NCI-H1930 (cell line): ENCODE measurements at places on chromosomes 12 and 14.

- DNase-seq = no peak
Measured at GRCh38 chr12:92030618-92031017, 115.0 kb downstream of the BTG1 start.

- no peak for DNase-seq
Measured at GRCh38 chr12:65853489-65854157, 29.3 kb downstream of the HMGA2 start.

- DNase-seq = no peak
Measured at GRCh38 chr14:87813686-87814085, 179.3 kb downstream of the GALC start.

- DNase-seq = no peak
Measured at GRCh38 chr12:106566771-106567170, 16.0 kb upstream of the RFX4 start.

DNA sequence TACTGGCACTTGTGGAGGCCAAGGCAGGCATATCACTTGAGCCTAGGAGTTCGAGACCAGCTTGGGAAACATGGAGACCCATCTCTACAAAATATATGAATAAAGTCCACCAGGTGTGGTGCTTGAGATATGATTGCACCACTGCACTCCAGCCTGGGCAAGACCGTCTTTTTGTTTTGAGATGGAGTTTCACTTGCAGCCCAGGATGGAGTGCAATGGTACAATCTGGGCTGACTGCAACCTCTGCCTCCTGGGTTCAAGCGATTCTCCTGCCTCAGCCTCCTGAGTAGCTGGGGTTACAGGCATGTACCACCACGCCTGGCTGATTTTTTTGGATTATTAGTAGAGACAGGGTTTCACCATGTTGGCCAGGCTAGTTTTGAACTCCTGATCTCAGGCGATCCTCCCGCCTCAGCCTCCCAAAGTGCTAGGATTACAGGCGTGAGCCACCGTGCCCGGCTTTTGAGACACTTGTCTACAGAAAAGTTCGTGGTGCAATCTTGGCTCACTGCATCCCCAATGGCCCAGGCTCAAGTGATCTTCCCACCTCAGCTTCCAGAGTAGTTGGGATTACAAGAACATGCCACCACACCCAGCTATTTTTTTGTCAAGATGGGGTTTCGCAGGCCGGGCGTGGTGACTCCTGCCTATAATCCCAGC is 16.3 kb upstream of the ATP5F1B start:
- DNase-seq = no peak

DNA sequence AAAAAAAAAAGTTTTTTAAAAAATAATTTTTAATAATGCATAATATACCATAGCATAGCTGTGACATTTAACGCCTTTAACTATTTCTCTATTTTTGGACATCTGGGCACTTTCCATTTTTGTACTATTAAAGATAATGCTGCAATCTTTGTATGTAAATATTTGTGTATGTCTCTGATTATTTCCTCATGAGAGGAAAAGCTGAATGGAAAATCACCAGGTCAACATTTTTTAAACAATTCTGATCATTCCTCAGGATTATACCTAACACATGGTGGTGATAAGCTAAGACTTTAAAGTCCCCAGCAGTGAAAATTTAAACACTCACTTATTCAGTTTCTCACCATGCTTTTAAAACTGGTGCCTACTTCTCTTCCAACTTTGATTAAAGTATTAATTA is 31.3 kb upstream of the NR1H4 start:
- DNase-seq = no peak
